Neuronal stem cell (in vitro differentiated cells): ENCODE measurements at places on chromosomes 6 and 20.

DNA sequence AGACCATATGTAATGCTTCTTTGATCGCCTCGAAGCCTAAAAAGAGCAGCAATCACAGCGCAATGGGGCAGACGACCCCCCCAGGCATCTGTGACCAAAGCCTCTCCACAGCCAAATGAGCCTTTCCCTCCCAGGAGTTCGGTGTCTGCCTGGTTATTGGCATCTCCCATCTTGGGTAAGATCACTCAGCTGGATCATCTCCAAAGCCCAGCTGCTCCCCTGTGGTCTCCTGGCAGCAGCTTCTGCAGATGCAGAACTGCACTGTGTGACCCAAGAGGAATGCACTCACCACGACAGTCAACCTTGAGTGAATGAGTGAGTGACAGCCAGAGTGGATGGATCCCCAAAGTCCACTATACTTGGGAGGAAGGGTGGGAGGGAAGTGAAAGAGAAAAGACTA, 44.8 kb upstream of the IYD start:
- no peak for DNase-seq

- DNase-seq, result peak; percentile 75
Measured at GRCh38 chr20:63740627-63741353, 1.2 kb downstream of the SLC2A4RG start.

DNA sequence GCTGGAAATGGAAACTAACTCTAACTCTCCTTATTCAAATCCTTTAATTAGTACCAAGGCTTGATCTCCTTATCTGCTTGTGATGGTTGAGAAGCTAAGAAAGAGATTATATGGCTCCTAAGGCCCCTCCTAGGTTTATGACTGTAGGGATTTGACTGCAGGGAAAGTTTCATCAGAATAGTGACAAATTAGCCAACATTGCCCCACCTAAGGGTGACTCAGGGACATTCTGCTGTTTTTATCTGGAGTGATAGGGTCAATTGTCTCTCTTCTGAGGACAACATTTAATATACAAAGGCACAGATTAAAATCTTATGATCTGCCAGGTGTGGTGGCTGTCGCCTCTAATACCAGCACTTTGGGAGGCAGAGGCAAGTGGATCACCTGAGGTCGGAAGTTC, 138.1 kb upstream of the MARCKS start:
- no peak for DNase-seq

- DNase-seq, result no peak
Measured at GRCh38 chr6:6711832-6712448, 123.4 kb downstream of the LY86 start.

GRCh38 chr6:103750603-103751002, 1109.1 kb downstream of the HACE1 start:
- DNase-seq, result no peak

DNA sequence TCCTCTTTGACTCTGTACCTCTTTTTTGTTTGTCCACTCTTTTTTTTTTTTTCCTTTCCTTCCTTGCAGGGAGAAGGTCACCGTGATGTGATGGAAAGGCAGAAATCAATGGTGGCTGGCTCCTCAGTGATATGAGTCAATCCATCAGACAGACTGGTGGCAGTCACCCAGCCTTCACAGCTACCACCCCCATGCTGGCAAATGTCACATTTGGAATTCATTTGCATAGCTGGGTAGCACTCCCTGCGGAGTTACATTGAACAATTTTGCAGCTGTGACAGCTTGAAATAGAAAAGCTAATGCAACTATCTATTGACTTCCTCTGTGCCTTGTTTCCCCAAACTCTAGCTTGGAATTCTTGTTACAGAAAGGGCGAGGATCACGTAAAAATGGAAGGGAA, 668.4 kb downstream of the C6orf118 start:
- no peak for DNase-seq

- no peak for DNase-seq
Measured at GRCh38 chr20:49515586-49515985, 33.1 kb upstream of the KCNB1 start.

GRCh38 chr6:97110626-97111025, 172.4 kb downstream of the MMS22L start:
- DNase-seq, result no peak

GRCh38 chr6:4637691-4638433, 138.3 kb upstream of the CDYL start:
- no peak for DNase-seq
